Endothelial cell (in vitro differentiated cells): ENCODE measurements at places on chromosomes 7 and 10.

DNA sequence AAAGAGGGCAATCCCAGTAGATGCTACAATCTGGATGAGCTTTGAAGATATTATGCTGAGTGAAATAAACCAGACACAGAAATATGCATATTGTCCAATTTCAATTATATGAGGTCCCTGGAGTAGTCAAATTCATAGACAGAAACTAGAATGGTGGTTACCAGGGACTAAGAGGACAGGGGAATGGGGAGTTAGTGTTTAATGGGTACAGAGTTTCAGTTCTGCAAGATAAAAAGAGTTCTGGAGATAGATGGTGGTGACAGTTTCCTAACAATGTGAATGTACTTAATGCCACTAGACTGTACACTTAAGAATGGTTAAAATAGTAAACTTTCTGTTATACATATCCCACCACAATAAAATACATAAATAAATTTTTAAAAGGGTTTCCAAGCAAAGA is 236.6 kb downstream of the ELMO1 start:
- no peak for DNase-seq

DNA sequence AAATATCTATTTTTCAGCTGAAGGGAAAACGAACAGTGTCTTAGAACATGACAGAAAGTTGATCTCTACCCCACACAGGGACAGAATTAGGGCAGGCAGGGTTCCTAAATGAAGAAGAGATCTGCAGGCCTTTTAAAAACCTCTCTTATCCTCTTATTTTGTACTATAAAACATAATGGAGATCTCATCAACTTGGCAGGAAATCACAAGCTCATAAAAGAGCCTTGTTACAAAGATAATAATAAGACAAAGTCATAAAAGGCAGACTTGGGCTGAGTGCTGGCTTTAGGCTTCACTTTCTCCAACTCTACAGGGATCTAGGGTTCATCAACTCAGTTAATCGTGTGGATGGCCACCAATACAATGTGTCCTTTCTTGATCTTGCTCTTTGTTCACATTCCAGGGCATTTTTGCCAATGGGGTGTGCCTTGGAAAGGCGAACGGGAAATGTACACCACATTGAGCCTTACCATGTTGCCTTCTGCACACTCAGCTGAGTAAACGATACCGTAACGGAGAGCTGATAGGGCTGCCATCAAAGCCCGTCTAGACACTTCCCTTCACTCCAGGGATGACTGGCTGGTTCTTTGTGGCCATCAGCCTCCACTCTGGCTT is 7.1 kb upstream of the TEX36 start:
- no peak for DNase-seq

DNA sequence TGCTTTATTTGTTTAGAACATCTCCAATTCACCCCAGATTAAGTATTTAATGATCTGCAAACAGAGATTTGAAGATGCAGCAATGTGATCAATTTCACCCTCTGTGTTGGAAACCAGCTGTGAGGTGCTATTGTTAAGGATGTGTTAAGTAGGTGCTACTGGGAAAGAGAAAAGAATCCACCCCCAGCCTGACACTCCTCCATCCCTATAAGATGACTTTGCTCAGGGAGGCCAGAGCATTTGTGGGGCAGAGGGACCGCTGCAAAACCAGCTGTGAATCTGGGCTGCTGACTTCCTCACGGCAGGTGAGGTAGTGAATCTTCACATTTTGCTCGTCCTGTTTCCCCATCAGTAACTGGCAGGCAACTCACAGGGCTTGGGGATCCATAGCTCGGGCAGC is 297.5 kb downstream of the GFRA1 start:
- no peak for DNase-seq

DNA sequence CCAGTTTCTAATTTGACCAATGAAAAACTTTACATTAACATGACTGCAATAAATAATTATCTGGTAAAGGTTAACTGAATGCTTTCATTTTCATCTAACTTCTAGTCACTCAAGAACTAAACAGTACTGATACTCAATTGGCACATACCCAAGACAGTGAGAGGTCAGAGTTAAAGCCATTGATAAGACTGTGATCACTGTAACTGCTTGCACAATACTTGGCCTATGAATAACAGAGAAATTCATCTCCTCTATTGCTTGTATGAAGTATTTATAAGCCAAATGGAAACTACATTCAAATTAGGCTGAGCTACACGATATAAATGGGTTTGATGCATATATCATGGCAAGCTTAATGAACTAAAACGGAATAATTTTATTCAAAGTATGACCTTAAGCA is 43.0 kb downstream of the HERC4 start:
- no peak for DNase-seq

- no peak for DNase-seq
Measured at GRCh38 chr7:149854611-149855360, 16.6 kb downstream of the ZNF862 start.

GRCh38 chr10:114481055-114481454 is 76.8 kb upstream of the AFAP1L2 start:
- DNase-seq: no peak

- DNase-seq: no peak
Measured at GRCh38 chr10:62541811-62542210, 167.6 kb downstream of the ZNF365 start.
